ENCODE measurements at places on chromosomes 16 and 17.

DNA sequence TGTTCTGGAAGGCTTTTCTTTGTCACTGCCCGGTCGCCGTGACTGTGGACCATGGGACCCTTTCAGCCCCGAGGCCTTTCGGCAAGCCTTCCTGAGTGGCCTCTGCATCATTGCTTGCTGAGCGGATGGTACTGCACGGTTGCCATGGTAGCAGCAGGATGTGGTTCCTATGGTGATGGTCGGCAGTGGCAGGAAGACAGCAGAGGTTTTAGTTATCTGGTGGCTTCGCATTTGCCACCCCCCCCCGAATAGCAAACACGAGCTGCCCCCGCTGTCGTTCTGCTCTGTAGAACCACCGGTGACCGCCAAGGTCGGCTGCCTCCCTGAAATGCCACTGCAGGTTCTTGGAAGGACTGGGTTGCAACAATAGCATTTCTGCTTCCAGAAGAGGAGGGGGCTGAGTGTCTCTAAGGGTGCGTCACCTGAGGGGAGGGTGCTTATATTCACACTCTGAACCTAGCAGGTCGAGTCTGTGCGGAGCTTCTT is 76.6 kb downstream of the CMIP start:
- DNase-seq = peak; percentile 19

DNA sequence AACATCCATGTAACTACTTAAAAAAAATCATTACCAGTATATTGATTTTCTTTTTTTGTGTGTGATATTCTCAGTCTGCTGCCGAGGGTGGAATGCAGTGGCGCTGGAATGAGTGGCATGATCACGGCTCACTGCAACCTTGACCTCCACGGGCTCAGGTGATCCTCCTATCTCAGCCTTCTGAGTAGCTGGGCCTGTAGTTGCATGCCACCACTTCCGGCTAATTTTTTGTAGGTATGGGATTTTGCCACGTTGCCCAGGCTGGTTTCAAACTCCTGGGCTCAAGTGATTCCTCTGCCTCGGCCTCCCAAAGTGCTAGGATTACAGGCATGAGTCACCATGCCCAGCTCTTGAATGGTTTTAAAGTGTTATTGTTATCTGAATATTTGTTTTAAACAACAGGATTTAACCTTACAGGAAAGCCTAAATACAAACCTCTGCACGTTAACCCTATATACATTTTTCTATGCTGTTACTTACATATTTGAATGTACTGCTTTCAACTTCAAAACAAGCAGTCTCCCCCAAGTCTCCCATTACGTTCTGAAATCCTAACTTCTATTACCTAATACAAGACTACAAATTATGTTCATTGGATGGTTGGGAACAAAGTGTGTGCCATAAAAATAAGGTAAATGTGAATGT is 61.7 kb downstream of the KPNA2 start:
- DNase-seq = no peak

DNA sequence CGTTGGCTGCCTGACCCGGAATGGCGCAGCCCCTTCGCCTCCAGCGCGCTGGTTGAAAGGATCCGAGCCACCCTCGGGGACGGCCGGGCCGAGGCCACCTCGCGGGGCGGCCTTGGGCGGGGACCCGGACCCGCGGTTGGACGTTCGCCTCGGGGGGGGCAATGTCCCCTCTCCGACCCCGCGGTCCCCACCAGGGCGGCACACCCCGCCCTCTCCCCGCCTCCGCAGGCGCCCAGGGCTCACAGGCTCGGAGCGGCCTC is 1.0 kb upstream of the SOX8 start:
- DNase-seq = no peak

DNA sequence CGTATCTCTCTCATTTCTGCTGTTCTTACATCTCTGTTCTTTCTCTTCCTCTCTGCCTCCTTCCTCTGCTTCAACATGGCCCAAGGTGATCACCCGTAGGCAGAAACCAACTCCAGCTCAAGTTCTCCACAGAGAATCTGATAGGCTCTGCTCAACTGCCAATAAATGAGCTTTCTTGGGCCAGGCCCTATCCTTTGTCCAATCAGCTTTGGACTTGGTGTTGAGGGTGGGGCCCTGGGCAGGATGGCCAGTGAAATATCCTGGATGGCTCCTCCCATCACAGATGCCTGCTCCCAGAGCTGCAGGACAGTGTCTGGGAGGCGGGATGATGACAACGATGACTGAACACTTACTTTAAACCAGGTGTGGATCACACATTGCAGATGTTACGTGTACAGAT is 17.4 kb upstream of the BRD7 start:
- no peak for DNase-seq

DNA sequence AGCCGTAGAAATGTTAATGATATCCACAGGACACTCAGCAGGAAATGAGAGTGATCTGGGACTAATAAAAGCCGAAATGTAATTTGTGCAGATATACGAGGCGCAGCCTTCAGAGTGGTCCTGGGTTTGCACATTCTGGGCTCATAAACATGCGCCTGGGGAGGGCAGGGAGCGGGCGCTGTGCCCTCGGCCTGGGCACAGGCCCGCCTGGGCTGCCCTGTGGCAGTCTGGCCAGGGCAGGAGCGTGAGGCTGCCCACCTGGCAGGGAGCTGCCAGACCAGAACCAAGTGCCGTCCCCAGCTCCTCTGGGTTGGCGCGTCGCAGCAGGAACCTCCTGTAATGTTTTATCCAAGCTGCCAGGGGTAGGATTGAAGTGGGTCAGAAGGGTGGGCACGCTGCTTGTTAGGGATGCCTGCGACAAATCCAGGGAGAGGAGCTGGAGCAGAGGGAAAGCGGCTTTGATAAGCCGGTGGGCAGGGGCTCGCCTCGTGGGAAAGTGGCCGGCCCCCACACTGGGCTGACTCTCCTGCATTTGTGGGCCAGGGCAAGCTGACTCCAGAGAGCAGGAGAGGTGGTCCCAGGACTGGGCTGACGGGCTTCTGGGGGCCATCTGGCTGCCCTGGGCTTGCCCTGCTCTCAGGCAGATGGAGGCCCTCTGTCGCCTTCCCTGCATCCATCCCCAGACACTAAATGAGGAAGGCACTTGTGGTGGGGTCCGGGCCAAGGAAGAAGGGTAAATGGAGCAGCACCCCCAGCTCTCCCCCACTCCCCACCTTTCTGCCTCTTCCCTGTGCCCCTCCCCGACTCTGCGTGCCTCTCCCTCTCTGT is 45.9 kb downstream of the SREBF1 start:
- DNase-seq = no peak

DNA sequence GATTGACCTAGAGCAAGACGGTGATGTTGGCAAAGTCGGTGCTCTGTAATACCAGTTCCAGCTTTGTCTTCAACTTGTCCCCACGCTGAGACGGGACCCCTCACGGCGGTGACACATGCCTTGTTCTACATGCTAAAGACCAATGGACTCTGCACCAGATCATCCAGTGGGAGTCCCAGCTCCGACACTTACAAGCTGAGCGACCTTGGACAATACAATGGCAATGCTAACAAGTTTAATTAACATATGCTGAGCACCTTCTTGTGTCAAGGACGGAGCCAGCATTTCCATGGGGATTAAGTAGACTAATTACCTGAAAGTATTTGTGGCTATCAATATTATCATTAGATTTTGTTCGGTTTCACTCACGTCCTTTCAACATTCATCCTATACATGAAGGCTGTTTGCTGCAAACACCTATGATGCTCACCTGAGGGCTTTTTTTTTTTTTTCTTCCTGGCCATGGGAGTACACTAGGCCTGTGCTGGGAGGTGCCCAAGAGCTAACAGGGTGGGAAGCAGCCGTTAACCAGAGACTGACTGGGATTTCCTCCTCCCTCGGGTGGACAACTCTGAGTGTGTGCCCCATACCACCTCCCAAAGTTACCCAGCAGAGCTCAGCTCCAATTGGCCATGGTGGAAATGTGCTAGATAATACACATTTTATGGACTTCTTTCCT is 308.6 kb upstream of the ZFHX3 start:
- DNase-seq = no peak

GRCh38 chr17:73693071-73693470 is 48.8 kb upstream of the SDK2 start:
- no peak for DNase-seq

- no peak for DNase-seq
Observed at GRCh38 chr17:78763561-78763960, 18.5 kb downstream of the CYTH1 start.

- no peak for DNase-seq
Observed at GRCh38 chr16:13095061-13095460, 193.7 kb downstream of the SHISA9 start.

- DNase-seq = no peak
Observed at GRCh38 chr16:2894231-2894630, 11.2 kb downstream of the FLYWCH2 start.

- DNase-seq = no peak
Observed at GRCh38 chr16:79404571-79404970, 196.0 kb downstream of the MAF start.

- no peak for DNase-seq
Observed at GRCh38 chr16:19307587-19308241, 22.2 kb downstream of the CLEC19A start.

- DNase-seq = no peak
Observed at GRCh38 chr16:81599034-81599744, 154.6 kb downstream of the CMIP start.

GRCh38 chr17:72038427-72038826 is 82.4 kb upstream of the SOX9 start:
- DNase-seq = no peak

GRCh38 chr16:70658921-70659320 is 12.6 kb downstream of the IL34 start:
- no peak for DNase-seq

DNA sequence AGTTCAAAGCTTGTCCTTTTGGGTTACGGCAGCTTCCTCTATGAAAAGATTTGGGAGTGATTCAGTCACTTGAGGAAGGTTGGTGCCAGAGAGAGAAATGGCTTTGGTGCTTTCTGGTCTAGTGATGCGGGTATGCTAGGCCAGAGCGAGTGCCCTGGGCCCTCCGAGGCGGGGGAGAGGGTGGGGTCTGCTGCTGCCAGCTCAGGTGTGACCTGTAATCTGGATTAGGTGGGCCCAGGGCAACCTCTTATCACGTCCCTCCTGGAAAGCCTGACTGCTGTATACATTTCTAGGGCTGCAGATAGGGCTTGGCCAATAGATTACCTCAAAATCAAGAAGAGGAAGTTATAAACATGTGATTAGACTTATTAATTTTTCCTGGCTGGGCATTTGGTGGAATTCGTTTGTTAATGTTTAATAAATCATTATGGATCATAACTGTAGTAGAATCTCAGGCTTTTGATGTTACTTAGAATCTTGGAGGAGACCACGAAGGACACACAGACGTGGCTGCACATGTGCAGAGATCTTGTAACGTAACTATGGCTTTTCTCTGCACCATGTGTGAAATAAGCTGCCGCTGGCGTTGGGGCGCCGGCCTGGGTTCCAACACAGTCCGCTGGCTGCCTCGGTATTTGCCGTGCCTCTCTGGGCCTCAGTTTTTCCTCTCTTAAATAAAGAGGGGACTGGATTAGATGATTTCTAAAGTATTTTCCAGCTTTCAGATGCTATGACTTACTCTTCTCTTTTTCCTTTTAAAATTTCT is 1.2 kb downstream of the IRF8 start:
- no peak for DNase-seq

GRCh38 chr16:66562409-66562808 is 3.8 kb upstream of the CMTM1 start:
- no peak for DNase-seq

Data from activated naive CD4-positive, alpha-beta T cell treated with anti-CD3 and anti-CD28 coated beads, Interleukin-2, amount 50 U/mL, for 16 hours (primary cell).